ENCODE measurements at places on chromosomes 2 and 18.

GRCh38 chr2:64889803-64890202, 99.4 kb upstream of the SLC1A4 start:
- no peak for DNase-seq

GRCh38 chr18:59233017-59233410, 13.1 kb downstream of the GRP start:
- DNase-seq, result no peak

DNA sequence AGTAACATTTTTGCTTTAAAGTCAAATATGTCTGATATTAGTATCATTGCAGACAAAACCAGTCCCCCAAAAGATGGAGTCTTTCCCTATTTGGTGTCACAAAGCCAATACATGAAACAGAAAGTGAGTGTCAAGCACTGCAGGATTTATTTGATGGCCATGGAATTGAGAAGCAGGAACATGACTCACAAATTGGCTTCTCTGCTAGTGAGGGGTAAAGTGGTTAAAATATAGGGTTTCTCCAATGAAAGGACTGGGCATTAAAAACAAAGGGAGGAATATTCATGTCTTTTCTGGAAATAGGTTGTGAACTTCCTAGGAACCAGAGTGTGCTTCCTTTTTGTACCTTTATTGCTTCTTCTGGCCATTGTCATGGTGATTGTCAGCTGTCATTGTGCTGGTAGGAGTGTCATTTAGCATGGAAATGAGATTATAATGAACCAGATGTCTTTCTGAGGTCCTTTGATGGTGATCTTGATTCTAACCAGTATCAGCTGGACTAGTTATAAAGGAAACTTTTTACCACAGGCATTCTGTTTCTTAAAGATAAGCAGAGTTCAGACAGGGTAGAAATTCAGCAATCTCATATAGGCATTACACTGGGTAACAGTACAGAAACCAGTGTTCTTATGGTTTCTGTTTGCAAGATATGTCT, 4.1 kb downstream of the REG1B start:
- no peak for DNase-seq

DNA sequence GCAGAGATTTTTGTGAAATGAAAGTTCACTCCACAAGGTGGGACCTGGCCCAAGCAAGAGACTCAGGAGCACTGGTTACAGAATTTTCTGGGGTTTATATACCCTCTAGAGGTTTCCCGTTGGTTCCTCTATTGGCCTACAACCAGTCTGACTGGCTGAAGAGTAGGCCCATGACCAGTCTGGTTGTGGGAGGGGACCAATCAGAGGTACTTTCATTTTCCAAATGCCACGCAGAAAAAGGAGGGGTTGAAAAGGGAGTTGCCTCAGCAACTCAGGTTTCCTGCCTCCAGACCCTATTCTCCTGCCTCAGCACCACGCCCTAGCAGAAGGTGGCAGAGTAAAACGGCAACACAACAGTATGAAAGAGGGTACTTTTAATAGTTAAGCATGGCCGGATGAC, 98.4 kb downstream of the COLEC12 start:
- DNase-seq, result no peak

- no peak for DNase-seq
Observed at GRCh38 chr2:174824068-174824467, 59.8 kb upstream of the CHRNA1 start.

DNA sequence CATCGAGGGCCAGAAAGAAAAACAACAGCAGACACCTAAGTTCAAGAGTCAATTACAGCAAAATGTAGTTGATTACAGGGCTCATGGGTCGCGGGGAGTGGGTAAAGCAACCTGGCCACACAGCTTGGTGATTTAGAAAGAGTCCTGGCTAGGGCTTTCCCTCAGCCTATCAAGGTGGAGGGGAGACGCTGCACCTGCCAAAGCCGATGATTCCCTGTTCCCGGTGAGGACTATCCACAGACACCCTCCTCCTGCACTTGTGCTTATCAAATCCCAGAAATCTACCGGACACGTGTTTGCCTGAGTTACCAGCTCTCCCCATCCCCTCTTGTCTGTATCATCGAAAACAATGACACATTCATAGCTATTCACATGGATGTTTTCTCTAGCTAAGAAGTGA, 7.0 kb upstream of the SOX11 start:
- DNase-seq, result no peak

- no peak for DNase-seq
Observed at GRCh38 chr18:57073501-57074187, 73.2 kb upstream of the BOD1L2 start.

- peak; percentile 4 for DNase-seq
Observed at GRCh38 chr18:67385455-67385854, 131.1 kb downstream of the DSEL start.

Data from T1000 (cell line).